Chondrocyte (in vitro differentiated cells): ENCODE measurements at places on chromosomes 1 and 21. TPM values are rescaled to one million over a fixed set of nuclear protein-coding genes. Genes with fewer than 3 reads are reported as not detected.
A peak's percentile ranks its signal among the peaks of the same experiment; 100 is the strongest.

Gene PCP4L1
- total RNA-seq: 0.23 to 0.35 TPM in 2 of 3 replicates, not detected in the other

Gene TSPEAR
- 0.15 to 0.38 TPM in 2 of 3 replicates, not detected in the other for total RNA-seq

Gene ATP6V1G3
- total RNA-seq: not detected in 3 replicates

Gene FCRL1
- not detected in 3 replicates for total RNA-seq

DNA sequence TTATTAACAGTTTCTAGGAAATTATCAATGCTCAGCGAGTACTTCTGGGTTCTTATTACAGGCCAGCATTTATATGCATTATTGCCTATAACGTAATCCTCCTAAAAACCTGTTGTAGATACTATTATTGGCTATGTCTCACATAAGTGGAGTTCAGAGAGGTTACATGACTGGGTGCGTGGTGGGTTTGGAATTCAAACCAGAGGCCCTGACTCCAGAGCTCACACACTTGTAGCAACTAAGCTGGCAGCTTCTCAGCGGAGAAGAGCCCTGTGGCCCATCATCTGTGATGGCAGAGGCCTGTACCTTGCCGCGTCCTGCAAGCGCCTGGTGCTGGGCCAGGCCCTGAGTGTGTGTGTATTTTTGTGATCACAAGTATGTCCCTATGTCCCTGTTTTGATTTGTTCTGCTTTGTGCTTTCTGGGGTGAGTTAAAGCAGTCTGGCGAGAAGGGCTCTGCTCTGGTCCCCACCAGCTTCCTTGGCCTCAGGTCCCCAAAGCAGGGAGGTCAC lies 66.7 kb downstream of the HTR6 start:
- no peaks in the 10 kb centered on the region for H3K27me3 ChIP-seq
- no peak overlapping the region for H3K27ac ChIP-seq
- no peak overlapping the region for H3K4me3 ChIP-seq
- no peak for DNase-seq
- peaks cover 24% of the 10 kb centered on the region for H3K4me1 ChIP-seq

GRCh38 chr1:154719586-154720327 lies 111.8 kb upstream of the ADAR start:
- DNase-seq: no peak
- H3K27ac ChIP-seq: no peak overlapping the region

GRCh38 chr1:60118085-60118484 lies 44.5 kb upstream of the C1orf87 start:
- peak overlapping the region; percentile 25 for H3K27ac ChIP-seq
- no peaks in the 10 kb centered on the region for H3K36me3 ChIP-seq
- no peak for DNase-seq
- H3K4me1 ChIP-seq: peaks cover 12% of the 10 kb centered on the region
- H3K27me3 ChIP-seq: no peaks in the 10 kb centered on the region

DNA sequence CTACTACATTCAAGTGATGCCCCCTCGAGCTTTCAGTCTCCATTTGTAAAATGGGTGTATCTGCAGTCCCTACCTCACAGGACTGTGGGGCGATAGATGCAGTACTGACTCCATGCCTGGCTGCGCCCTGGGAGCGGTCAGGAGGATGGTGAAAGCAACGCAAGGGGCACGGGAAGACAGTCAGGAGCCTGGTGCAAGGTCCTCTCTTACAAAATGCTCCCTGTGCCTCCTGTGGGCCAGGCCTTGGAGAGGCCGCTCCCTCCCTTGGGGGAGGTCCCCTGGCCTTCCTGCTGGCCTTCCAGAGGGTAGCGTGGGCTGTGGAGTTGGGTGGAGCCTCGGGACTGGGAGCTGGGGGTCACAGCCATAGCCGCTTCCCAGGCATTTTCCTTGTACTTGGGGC lies 21.6 kb downstream of the FAM151A start:
- no peaks in the 10 kb centered on the region for H3K4me1 ChIP-seq
- no peak for DNase-seq
- H3K27ac ChIP-seq: no peak overlapping the region
- no peaks in the 10 kb centered on the region for H3K36me3 ChIP-seq

DNA sequence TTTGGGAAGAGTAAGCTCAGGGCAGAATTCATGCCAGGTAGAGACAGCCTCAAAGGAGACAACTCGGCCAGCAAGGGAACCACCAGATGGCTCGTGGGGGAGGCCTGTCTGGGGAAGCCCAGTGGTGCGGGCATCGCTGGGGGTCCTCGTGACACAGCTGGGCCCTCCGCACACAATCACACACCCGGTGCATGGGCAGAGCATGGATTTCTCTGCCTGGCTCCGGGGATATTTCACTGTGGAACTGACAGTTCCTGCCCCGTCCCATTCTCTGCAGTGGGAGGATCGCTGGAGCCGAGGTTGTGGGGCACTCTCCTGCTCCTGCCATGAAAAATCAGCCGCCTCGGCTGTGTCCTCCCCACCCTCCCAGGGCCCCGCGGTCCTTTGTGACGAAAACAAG lies 108.0 kb downstream of the CRYAA start:
- H3K27ac ChIP-seq: no peak overlapping the region
- peaks cover 5% of the 10 kb centered on the region for H3K4me1 ChIP-seq
- no peaks in the 10 kb centered on the region for H3K36me3 ChIP-seq
- peaks cover 24% of the 10 kb centered on the region for H3K27me3 ChIP-seq
- no peak overlapping the region for H3K4me3 ChIP-seq

GRCh38 chr1:100075773-100076172 lies 57.0 kb downstream of the SASS6 start:
- no peak for DNase-seq
- no peaks in the 10 kb centered on the region for H3K27me3 ChIP-seq
- no peak overlapping the region for H3K4me3 ChIP-seq

- H3K4me1 ChIP-seq: peaks cover 40% of the 10 kb centered on the region
- H3K4me3 ChIP-seq: no peak overlapping the region
- H3K36me3 ChIP-seq: peaks cover 38% of the 10 kb centered on the region
- H3K27me3 ChIP-seq: no peaks in the 10 kb centered on the region
- peak overlapping the region; percentile 83 for H3K27ac ChIP-seq
- DNase-seq: no peak
These were observed 14.8 kb downstream of the ALX3 start for GRCh38 chr1:110055493-110056284.

GRCh38 chr1:189336115-189337100 lies 1141.3 kb downstream of the BRINP3 start:
- no peaks in the 10 kb centered on the region for H3K4me1 ChIP-seq
- no peaks in the 10 kb centered on the region for H3K36me3 ChIP-seq
- H3K27ac ChIP-seq: no peak overlapping the region

- DNase-seq: no peak
- no peaks in the 10 kb centered on the region for H3K4me1 ChIP-seq
- no peaks in the 10 kb centered on the region for H3K27me3 ChIP-seq
- no peak overlapping the region for H3K4me3 ChIP-seq
- H3K36me3 ChIP-seq: no peaks in the 10 kb centered on the region
These were observed 169.0 kb downstream of the RYR2 start for GRCh38 chr1:237211031-237211430.
